Fibroblast of upper back skin (primary cell): ENCODE measurements at places on chromosomes 7 and 10.
A peak's percentile ranks its signal among the peaks of the same experiment; 100 is the strongest.

DNA sequence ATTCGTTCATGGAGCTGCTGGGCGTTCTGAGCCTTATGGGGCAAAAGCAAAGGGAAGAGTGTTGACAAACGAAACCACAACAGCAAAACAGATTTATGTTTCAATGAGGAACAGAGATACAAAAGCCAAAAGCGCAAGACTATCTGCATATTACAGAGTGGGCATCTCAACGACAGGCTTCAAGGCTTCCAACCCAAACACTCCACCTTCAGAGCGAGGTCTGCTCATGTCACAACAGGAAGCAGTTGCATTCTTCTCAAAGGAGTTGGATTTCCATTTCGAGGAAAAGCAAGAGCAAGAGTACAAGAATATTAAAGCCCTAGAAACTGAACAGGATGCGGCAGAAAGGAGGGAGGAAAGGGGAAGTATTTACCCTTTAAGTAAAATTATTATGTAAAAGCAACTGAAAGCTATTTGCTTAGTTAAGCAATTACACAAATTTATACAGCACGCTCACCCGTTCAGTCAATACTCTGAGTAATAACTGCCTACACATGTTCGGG is 189.3 kb downstream of the ELMO1 start:
- no peak for DNase-seq

GRCh38 chr7:142808802-142809583 is 38.2 kb downstream of the PRSS2 start:
- DNase-seq: no peak

- no peak for DNase-seq
These were observed 133.7 kb upstream of the AGK start for GRCh38 chr7:141417506-141417905.

DNA sequence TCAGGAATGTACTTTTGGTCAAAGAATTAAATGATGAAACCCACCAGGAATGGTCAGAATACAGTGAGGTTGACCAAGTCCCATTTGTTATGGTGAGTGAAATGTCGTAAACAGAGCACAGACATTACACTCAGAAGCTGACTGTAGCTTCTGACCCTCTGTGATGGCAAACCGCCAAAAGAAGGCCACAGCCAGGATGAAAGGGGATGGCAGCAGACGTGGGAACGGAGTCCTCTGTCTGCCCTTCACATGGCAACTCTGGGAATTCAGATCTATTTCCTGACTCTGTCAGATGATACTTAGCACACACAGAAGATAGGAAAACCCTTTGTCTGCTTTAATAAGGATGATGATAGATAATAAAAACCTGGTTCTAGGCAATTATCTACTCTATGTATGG is 757.1 kb downstream of the SORCS3 start:
- DNase-seq: peak; percentile 38

- no peak for DNase-seq
These were observed 73.2 kb upstream of the TPK1 start for GRCh38 chr7:144908943-144909556.

GRCh38 chr10:110149259-110149658 is 58.1 kb upstream of the MXI1 start:
- no peak for DNase-seq

DNA sequence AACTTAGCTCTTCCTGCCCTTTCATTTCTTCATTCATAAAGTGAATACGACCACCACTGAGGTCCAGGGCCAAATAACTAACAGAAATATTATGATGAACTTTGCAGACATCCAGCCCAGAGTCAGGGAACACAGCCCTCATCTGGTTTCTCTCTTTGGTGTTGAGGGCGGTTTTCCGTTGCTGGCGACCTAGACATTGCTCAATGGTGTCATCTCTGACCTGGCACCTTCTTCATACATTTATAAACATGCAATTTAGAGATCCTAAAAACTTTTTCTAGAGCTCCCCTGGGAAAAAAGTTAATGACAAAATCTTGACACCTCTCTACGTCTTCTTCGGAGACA is 324 bp upstream of the TET1 start:
- DNase-seq: no peak

DNA sequence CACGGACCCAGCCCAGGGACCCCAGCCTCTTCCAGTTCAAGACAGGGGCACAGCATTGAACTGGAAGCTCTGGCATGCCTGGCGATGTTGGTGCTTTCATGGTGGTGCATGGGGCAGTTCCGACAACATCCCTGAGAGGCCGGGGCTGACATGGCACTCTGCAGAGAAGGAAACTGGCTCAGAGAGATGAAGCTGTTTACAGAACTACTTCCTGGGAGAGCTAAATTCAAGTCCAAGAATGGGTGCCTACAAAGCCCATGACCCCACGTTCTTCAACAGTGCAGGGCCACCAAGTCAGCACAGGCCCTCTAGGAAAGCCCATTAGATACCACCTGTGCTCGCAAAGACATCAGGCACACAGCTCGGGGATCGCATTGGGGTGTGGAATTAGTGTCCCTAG is 470.9 kb upstream of the MGMT start:
- DNase-seq: no peak

DNA sequence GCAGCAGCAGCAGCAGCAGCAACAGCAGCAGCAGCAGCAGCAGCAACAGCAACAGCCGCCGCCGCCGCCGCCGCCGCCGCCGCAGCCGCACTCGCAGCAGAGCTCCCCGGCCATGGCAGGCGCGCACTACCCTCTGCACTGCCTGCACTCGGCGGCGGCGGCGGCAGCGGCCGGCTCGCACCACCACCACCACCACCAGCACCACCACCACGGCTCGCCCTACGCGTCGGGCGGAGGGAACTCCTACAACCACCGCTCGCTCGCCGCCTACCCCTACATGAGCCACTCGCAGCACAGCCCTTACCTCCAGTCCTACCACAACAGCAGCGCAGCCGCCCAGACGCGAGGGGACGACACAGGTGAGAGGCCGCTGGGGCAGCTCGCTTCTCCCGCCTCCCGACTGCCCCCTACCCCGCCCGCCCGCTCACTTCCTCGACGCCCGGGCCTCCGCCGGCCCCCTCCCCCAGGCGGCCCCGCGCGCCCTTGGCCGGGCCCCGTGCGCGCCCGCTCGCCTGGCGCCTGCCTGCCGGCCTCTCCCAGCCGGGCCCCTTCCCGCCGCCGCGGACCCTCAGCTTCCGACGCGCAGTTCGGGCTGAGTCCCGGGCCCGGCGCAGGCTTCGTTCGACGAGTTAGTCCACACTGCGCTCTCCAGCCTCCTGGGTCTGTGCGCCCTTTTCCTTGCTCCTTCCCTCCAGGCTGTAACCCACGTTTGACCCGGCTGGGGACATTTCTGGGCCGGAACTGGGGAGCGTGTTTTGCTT is 882 bp downstream of the DLX6 start:
- DNase-seq: peak; percentile 19

- peak; percentile 16 for DNase-seq
These were observed 241.0 kb downstream of the WDR11 start for GRCh38 chr10:121091961-121092719.

- DNase-seq: no peak
These were observed 70.0 kb upstream of the INPP5A start for GRCh38 chr10:132467464-132468149.

GRCh38 chr10:26970667-26971066 is 109.9 kb upstream of the ABI1 start:
- no peak for DNase-seq

- DNase-seq: no peak
These were observed 735.9 kb downstream of the GATA3 start for GRCh38 chr10:8790390-8790789.

DNA sequence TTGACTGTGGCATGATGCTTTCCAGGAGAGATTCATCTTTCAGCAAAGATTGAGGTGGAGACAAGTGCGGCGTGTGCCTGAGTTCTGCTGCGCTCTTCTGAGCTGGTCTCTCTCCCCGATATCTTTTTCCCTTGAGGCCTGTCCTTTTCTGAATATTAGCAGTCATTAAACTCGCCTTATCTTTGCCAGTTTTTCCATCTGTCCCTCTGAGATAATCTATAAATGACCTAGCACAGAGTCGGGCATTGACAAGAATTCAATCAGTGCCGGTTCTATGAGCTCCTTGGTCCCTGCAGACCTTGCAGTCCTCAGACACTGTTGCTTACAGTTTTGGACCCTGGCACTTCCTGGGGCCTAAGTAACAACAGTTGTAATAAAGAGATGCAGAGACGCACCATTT is 89.7 kb upstream of the IKZF1 start:
- DNase-seq: no peak

GRCh38 chr7:104779888-104780287 is 234.1 kb upstream of the KMT2E start:
- no peak for DNase-seq

DNA sequence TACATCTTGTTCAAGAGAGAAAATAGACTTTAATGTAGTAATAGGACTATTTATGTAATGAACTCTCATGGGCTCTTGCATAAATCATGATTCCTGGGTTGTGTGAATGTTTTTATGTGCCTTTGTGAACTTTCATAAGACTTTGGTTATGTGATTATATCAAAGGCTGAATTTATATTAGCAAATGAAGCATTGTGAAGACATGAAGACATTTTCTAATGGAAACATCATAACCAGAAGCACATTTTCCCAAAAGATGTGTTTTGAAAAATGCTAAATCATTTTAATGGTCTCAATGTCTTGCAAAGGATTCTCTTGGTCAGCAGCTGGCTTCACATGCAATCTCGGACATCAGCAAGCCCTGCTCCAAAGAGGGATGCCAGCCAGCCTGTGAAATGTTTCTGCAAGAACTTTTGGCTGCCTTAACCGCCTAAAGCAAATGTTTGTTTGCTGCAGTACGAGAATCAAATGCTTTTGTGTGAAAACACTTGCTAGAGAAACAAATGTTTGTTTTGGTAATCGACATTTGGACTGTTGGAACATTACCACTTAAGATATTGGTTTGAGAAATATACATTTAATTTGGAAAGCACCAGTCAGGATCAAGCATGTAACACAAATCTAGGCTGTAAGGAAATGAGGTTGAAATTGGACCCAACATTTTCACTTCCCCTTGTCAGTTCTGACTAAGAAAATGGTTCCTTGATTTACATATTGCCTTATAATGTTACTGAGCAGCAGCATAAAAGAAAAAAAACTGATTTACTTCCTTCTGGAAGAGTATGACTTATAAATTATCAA is 102.1 kb downstream of the RTKN2 start:
- DNase-seq: peak; percentile 80

DNA sequence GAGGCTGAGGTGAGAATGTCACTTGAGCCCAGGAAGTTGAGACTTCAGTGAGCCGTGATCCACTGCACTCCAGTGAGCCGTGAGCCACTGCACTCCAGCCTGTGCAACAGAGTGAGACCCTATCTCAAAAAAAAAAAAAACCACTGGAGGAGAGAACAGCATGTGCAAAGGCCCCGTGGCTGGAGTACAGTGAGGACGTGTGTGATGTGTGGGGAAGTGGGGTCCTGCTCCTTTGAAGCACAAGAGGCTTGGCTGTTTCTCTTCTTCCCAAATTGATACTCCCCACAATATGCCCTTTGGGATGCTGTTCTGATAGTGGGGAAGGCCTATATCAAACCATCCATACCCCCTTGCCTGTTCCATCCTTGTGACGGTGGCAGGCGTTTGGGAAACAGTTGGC is 68.2 kb downstream of the C10orf105 start:
- no peak for DNase-seq

- peak; percentile 74 for DNase-seq
These were observed 99.5 kb downstream of the CAMK1D start for GRCh38 chr10:12448729-12449391.

GRCh38 chr7:100426516-100426915 is 2.0 kb downstream of the ZCWPW1 start:
- DNase-seq: no peak

- DNase-seq: no peak
These were observed 158.5 kb downstream of the GALNT17 start for GRCh38 chr7:71290452-71290851.

DNA sequence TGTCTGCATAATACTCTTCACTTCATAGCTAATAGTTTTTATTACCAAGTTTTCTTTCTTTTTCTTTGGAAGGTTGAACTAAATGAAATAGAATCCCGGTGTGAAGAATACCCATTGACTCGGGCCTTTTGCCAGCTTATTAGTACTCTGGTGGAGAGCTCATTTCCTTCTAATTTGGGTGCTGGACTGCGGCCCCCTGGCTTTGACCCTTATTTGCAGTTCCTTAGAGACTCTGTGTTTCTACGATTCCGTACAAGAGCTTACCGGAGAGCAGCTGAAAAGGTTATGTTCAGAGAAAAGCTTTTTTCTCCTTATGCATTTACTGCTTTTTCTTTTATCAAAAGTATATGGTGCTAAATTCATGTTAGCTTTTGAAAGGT is 40.2 kb downstream of the NUP205 start:
- no peak for DNase-seq

DNA sequence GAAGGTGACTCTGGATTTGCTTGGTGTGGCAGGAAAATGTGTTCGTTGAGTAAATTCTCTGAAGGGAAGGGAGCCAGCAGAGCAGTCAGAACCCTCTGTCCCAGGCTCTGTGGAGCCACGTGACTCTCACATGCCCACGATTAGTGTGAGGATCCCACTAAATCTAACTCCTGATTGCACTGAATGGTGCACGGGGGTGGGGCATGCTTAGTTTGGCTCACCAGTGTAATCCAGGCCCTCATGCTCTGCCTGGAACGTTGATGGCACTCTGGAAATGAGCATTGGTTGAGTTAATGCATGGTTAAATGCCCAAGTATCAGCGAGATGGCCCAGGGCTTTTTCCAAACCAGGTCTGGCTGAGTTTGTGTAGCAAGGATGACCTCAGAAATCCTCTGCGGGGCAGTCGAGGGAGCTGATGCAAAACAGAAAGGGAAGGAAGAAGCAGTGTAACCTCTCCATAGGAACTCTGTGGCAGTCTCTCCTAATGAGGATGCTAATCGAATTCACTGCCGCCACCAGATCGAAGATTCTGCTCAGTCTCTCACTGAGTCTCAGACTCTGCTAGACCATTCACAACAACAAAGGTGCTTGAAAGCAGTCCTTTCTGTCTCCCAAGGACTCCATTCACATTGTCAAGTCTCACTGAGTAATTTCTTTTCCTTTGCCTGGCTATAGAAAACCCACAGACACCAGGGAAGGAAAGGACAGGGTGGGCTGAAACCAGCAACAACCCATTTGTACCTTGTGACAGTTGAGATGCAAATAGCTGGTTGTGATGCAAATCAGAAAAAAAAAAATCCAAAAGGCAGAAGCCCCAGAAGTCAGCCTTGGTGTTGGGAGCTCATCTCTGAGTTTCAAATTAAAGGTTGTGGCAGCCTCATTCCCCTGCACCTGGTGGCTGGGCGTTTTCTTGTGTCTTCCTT is 98.1 kb downstream of the C10orf105 start:
- peak; percentile 4 for DNase-seq

DNA sequence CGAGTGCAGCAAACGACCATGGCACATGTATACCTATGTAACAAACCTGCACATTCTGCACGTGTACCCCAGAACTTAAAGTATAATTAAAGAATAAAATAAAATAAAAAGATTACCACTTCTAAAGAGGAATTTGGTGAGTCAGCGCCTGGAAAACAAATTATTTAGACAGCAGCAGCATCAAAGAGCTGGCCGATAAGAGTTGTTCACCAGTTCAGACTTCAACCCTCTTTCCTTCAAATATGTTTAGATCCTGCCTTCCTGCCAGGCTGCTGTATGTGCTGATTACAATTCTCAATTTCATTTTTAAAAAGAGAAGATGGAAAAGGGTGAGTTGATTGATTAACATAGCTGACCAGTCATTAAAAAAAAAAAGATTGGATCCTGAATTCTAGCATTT is 672.0 kb upstream of the NRP1 start:
- DNase-seq: no peak
